ENCODE measurements at places on chromosomes 4 and X.

GRCh38 chrX:19866626-19867410, 20.6 kb downstream of the SH3KBP1 start:
- H3K4me3 ChIP-seq = no peak overlapping the region
- peaks cover 12% of the 10 kb centered on the region for H3K4me1 ChIP-seq
- no peak overlapping the region for H3K27ac ChIP-seq
- H3K27me3 ChIP-seq = no peaks in the 10 kb centered on the region
- no peak for DNase-seq

- no peak overlapping the region for H3K27ac ChIP-seq
- no peaks in the 10 kb centered on the region for H3K4me1 ChIP-seq
- H3K36me3 ChIP-seq = no peaks in the 10 kb centered on the region
- no peak overlapping the region for H3K4me3 ChIP-seq
Observed at GRCh38 chrX:120769576-120770341, 105.9 kb downstream of the CT47B1 start.

GRCh38 chrX:130861462-130861861, 41.5 kb downstream of the ENOX2 start:
- no peaks in the 10 kb centered on the region for H3K36me3 ChIP-seq
- no peak for DNase-seq
- H3K4me3 ChIP-seq = no peak overlapping the region
- H3K4me1 ChIP-seq = no peaks in the 10 kb centered on the region

GRCh38 chrX:12919051-12919450, 12.6 kb downstream of the TLR8 start:
- H3K4me3 ChIP-seq = no peak overlapping the region
- no peak for DNase-seq

DNA sequence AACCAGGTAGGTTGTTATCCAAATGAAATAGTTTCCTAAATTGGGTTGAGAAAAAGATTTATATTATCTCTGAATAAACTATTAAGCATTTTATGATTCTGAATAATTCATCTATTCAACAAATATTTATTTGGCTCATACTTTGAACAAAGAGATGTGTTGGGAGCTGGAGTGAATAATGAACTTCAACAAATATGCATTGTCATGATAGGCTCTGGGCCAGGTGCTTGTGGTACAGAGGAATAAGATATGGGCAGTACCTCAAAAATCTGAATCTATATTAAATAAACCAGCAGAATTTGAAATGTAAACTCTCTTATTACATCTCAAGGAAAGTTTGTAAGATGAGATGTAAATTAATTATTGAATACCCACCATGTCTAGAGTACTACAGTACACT, 75.7 kb upstream of the DCLK2 start:
- no peak for DNase-seq
- H3K4me1 ChIP-seq = no peaks in the 10 kb centered on the region
- no peaks in the 10 kb centered on the region for H3K36me3 ChIP-seq
- no peaks in the 10 kb centered on the region for H3K27me3 ChIP-seq
- no peak overlapping the region for H3K27ac ChIP-seq

DNA sequence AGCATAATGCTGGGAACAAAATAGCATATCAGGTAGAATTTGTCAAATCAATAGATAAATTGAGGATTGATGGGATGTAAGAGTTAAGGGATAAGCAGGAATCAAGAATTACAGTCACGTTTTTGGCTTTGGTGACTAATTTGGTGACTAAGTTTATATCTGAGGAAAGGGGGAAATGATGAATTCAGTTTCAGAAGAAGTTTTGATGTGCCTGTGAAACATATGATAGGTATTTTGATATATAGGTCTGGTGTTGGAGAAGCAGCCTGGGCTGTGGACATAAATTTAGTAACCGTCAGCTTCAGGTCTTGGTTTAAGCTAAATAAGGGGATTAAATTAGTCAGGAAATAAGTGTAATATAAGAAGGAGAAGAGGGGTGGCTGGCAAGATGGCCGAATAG, 79.0 kb upstream of the EDA2R start:
- H3K36me3 ChIP-seq = no peaks in the 10 kb centered on the region
- H3K27me3 ChIP-seq = no peaks in the 10 kb centered on the region
- H3K27ac ChIP-seq = no peak overlapping the region

DNA sequence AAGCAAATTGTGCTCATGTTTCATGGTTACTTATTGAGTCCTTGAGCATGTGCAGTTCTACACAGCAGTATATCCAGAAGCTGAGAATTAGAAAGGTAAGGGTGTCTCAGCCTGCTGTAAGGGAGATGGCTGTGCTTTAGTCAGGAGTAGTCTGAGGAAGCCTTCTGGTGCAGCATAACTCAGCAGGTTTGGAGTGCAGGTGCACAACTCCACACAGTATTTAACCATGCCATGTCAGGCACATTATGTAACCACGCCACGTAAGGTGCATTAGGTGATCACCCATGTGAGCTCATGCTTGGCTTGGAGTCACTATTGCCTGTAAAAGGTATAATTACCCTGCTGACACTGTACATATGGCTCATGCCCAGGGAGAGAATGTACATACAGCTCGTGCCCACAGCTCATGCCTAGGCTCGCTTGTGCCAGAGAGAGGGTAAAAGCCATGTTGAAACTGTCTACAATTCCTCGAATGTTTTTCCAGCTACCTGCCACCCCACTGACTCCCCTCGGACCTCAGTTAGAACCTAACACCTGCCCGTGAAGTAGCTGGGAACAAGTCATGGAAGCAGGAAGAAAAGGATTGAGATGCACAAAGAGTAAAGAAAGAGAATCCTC, 37.8 kb downstream of the UCHL1 start:
- H3K36me3 ChIP-seq = no peaks in the 10 kb centered on the region
- no peak overlapping the region for H3K4me3 ChIP-seq
- no peaks in the 10 kb centered on the region for H3K27me3 ChIP-seq
- H3K27ac ChIP-seq = no peak overlapping the region
- no peak for DNase-seq

GRCh38 chrX:79506001-79506400, 138.9 kb upstream of the ITM2A start:
- H3K4me3 ChIP-seq = no peak overlapping the region
- no peak overlapping the region for H3K27ac ChIP-seq
- no peaks in the 10 kb centered on the region for H3K4me1 ChIP-seq
- no peak for DNase-seq
- H3K27me3 ChIP-seq = no peaks in the 10 kb centered on the region

DNA sequence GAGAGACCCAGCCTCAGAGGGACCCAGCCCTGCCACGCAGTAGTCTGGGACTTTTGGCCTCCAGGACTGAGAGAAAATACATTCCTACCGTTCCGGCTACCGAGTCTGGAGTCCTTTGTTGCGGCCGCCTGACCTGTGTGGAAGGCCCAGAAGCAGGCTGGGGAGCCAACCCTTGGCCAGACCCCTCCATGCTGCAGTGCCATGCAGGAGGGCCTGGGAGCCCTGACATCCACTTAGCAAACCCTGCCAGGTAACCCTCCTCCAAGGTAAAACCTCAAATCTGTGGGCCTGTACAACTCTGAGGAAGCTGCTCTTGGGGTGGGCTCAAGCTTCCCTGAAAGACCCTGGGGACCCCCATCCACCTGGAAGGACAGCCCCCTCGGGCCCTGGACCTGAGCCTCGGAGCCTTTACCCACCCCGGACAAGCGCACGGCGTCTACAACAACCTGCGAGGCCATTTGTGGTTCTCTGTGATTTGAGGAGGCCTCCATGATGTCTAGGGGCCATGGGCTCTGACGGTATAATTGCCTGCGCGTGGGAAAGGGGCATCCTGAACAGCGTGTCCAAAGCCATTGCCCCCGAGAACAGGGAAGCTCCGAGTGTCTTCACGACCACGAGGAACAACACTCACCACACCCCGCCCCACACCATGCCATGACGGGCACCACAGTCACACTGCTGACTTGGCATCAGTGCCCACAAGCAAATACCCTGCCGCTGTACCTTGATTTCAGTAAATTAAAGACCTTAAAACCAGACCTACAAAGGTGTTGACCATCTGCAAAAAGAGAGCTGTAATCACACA, 58.7 kb downstream of the ZFYVE28 start:
- no peak overlapping the region for H3K4me3 ChIP-seq
- peaks cover 12% of the 10 kb centered on the region for H3K4me1 ChIP-seq
- H3K27ac ChIP-seq = no peak overlapping the region
- no peak for DNase-seq
- H3K27me3 ChIP-seq = no peaks in the 10 kb centered on the region

- DNase-seq = no peak
- no peak overlapping the region for H3K4me3 ChIP-seq
- no peaks in the 10 kb centered on the region for H3K27me3 ChIP-seq
- H3K27ac ChIP-seq = no peak overlapping the region
- no peaks in the 10 kb centered on the region for H3K4me1 ChIP-seq
Observed at GRCh38 chr4:45094684-45095083, 368.3 kb upstream of the GNPDA2 start.

DNA sequence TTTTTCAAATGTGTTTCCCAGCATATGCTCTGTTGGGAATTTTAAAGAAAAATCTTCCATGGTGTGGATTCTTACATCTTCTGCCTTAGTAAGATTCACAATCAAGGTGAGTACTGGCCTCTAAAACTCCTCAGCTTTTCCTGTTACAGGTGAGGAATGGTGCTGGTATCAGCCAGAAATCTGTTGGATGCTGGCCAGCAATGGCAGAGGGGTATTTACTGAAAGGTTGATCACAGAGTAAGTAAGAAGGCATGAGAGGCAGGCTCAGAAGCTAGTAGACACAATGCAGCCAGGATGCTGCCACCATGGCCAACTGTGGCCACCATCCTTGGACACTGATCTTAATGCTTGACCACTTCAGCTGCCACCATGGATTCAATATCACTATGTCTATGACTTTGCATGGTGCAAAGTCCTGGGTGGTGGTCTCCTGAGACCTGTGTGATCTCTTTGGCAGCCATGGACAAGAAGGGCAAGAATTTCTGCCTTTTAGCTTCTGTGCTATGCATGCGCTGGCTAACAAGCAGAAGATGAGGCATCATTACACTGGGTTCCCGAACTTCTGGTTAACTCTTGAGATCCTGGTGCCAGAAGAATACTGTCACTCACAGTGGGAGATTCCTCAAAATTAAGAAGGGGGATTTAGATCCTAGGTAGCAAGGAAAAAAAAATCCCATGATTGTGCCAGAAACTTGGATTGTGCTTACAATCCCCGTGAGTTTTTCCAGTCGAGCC, 60.2 kb downstream of the CHRNA9 start:
- no peaks in the 10 kb centered on the region for H3K27me3 ChIP-seq
- no peak overlapping the region for H3K27ac ChIP-seq
- no peaks in the 10 kb centered on the region for H3K36me3 ChIP-seq
- H3K4me1 ChIP-seq = no peaks in the 10 kb centered on the region

DNA sequence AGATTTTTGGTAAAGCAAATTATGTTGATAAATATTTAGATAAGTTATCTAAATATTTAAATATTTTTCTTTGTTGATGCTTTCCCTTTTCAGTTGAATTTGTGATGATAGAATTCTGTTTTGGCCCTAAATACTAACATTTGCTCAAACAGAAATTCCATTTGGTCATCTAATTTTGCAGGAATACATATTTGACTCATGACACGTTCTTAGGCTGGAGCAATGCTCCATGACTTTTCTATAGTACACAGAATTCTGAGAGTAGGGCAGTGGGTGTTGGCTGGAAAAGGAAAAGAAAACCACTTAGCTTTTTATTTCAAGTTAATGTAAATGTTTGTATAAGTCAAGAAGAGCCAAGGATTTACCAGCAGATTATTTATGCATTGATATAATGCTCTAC, 58.6 kb upstream of the GK2 start:
- no peaks in the 10 kb centered on the region for H3K36me3 ChIP-seq
- H3K27me3 ChIP-seq = no peaks in the 10 kb centered on the region
- no peaks in the 10 kb centered on the region for H3K4me1 ChIP-seq
